GM23248 (cell line): ENCODE measurements at places on chromosomes 6 and 20. TPM values are rescaled to one million over a fixed set of nuclear protein-coding genes. Genes with fewer than 3 reads are reported as not detected.

- no peak for DNase-seq
- no peak overlapping the region for H3K4me3 ChIP-seq
- peaks cover 16% of the 10 kb centered on the region for H3K4me1 ChIP-seq
- H3K36me3 ChIP-seq: no peaks in the 10 kb centered on the region
- peaks cover 3% of the 10 kb centered on the region; the same call in 1 of the 2 replicates for H3K27me3 ChIP-seq
These were observed 41.4 kb upstream of the CDH22 start for GRCh38 chr20:46349742-46350056.

Gene FILIP1
- under 0.01 and 0.13 TPM in 2 replicates for total RNA-seq

Gene HCK
- not detected in 2 replicates for total RNA-seq

Gene ENPP3
- not detected in 2 replicates for total RNA-seq

Gene MUC21
- not detected in 2 replicates for total RNA-seq

- peaks cover 23% of the 10 kb centered on the region for H3K4me1 ChIP-seq
- no peak for DNase-seq
- no peak overlapping the region for H3K4me3 ChIP-seq
- no peaks in the 10 kb centered on the region for H3K27me3 ChIP-seq
These were observed 39.0 kb downstream of the BCKDHB start for GRCh38 chr6:80145509-80145908.

Gene LTA
- total RNA-seq: not detected in 2 replicates

DNA sequence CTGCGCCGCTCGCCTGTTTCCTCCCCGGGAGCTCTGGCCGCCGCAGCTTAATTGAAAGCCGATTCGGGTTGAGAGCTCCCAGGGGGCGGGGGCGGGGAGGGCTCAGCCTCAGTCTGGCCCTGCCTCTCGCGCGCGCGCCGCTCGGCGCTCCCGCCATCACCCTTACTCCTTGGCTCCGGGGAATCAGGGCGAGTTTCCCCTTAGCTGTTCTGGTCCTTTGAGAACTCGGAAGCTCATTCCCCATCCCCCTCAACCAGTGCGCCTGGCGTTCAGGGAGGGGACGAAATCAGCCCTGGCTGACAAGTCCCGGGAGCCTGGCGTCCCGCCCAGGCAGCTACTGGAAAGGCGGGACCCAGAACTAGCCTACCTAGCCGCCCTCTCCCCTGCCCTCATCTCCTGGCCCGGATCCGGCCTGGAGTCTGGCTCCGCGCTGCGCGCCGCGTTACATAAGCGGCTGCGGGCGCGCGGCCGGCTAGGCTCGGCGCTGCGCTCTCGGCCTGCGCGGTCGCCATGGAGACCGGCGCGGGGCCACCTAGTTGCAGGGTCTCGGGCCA is 2.8 kb downstream of the SLC12A5 start:
- H3K36me3 ChIP-seq: no peaks in the 10 kb centered on the region
- no peaks in the 10 kb centered on the region for H3K4me1 ChIP-seq
- H3K27ac ChIP-seq: no peak overlapping the region
- H3K4me3 ChIP-seq: peak overlapping the region; percentile 35; the same call in 1 of the 2 replicates
- peak; percentile 17 for DNase-seq

GRCh38 chr6:122696079-122696478 is 83.4 kb upstream of the FABP7 start:
- H3K36me3 ChIP-seq: no peaks in the 10 kb centered on the region
- H3K27ac ChIP-seq: peak overlapping the region; percentile 8; the same call in 1 of the 2 replicates

Gene SLC22A16
- not detected in 2 replicates for total RNA-seq

Gene UTRN
- 103 TPM in 2 replicates for total RNA-seq

DNA sequence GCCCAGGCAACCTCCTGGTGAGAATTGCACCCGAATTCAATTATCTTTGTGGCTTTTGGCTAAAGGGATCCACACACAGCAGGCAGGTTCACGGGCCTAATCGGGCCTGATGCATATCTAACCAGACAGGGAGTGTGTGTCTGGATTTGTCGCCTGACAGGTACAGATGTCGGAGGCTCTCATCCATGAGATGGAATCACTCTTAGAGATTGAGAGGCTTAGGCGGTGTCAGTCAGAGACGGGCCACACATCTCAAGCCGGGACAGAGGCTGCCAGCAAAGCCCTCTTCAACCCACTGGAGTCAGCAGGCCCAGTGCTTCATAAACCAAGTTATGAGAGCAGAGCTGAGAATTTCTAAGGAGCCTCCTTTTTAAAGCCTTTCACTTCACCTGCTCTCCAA is 247.0 kb downstream of the LRFN2 start:
- H3K27me3 ChIP-seq: no peaks in the 10 kb centered on the region; the same call in 1 of the 2 replicates
- no peaks in the 10 kb centered on the region for H3K36me3 ChIP-seq
- no peaks in the 10 kb centered on the region for H3K4me1 ChIP-seq
- no peak overlapping the region for H3K27ac ChIP-seq

Gene ERVFRD-1
- not detected in 2 replicates for total RNA-seq

DNA sequence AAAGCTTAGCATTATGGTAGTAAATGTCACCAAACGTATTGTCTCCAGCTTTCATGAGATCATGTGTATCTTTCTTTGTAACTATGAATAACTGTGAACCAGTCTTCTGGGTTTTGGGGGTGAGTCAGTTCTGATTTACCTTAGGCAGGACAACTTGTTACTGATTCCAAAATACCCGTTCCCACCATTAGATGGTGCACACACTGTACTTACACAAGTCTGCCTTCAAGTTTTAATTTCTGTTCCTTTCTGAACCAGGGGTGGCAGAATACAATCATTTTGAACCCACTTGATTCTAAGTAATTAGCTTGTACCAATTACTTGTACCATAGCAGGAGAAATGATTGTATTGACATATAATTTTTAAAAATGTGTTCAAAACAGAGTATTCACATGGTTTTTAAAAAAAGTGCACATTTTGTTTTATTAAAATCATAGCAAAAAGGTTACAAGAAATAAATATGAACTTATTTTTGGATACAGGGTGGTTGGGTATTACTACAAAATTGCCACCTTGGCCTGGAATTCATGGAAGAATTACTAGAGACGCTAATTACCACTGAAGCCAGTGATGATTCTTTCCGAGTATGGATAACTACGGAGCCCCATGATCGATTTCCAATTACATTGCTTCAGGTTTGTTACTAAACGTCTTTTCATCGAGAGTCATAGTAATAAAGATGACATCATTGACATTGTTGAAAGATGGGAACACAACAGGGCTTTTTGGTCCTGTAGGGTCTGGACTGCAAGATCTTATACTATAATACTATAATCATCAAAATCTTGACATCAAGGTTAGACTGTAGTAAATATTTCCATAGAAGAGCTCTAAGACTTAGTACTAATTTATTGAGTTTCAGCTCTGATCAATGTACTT is 75.2 kb upstream of the GLP1R start:
- DNase-seq: peak; percentile 72
- H3K4me1 ChIP-seq: no peaks in the 10 kb centered on the region
- H3K4me3 ChIP-seq: no peak overlapping the region

- no peaks in the 10 kb centered on the region for H3K27me3 ChIP-seq
- DNase-seq: peak; percentile 46
- H3K27ac ChIP-seq: no peak overlapping the region
- H3K36me3 ChIP-seq: no peaks in the 10 kb centered on the region
These were observed 376.6 kb downstream of the DHX35 start for GRCh38 chr20:39338469-39339376.

DNA sequence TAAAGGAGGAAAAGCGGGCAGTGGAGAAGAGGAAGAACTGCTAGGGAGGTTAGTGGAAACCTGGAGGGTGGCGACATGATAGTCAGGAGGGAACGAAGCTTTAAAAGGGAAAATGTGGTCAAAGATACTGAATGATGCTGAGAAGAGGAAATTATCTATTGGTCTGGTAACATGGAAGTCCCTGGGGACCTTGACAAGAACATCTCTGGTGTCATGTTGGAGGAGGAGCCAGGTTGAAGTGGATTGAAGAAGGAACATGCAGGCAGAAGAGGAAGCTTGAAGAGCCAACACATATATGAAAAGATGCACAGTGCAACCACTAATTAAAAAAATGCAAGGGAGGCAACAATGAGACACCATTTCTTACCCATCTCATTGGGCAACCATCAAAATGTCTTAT is 251.9 kb upstream of the RNF24 start:
- no peaks in the 10 kb centered on the region for H3K36me3 ChIP-seq
- no peak overlapping the region for H3K27ac ChIP-seq
- no peak overlapping the region for H3K4me3 ChIP-seq
- no peaks in the 10 kb centered on the region for H3K27me3 ChIP-seq
- no peaks in the 10 kb centered on the region for H3K4me1 ChIP-seq

DNA sequence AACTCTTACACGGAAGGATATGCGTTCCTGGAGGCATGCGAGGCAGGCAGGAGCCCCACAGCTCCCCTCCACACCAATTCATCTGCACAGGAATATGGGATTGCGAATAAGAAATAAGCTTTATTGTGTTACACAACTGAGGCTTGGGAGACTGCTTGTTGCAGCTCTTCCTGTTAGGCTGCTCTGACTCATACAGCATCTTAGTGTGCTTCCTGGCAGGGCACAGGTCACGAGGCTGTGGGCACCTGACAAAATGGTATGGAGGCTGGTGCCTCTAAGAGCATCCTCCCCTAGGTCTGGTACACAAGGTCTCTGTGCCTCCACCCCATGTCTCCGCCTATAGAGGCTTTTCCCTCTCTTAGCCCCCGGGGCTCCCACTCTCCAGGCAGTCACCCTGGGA is 6.8 kb downstream of the SLC22A3 start:
- no peaks in the 10 kb centered on the region for H3K4me1 ChIP-seq
- H3K4me3 ChIP-seq: no peak overlapping the region
- no peaks in the 10 kb centered on the region for H3K36me3 ChIP-seq
- H3K27me3 ChIP-seq: peaks cover 8% of the 10 kb centered on the region
- no peak overlapping the region for H3K27ac ChIP-seq

GRCh38 chr6:169993861-169994481 is 242.5 kb downstream of the ERMARD start:
- no peak overlapping the region for H3K27ac ChIP-seq
- 0 out of 2 replicates have a peak, but pooled peaks cover 6% of the 10 kb centered on the region for H3K27me3 ChIP-seq
- H3K4me3 ChIP-seq: no peak overlapping the region
- H3K4me1 ChIP-seq: no peaks in the 10 kb centered on the region

Gene SDCBP2
- total RNA-seq: 4.9 and 5.5 TPM in 2 replicates

- no peak for DNase-seq
- H3K36me3 ChIP-seq: no peaks in the 10 kb centered on the region
- H3K4me3 ChIP-seq: no peak overlapping the region
- no peaks in the 10 kb centered on the region for H3K27me3 ChIP-seq
- H3K27ac ChIP-seq: no peak overlapping the region
These were observed 66.7 kb downstream of the CD164 start for GRCh38 chr6:109315341-109316110.

- DNase-seq: no peak
- no peaks in the 10 kb centered on the region for H3K4me1 ChIP-seq
- no peak overlapping the region for H3K27ac ChIP-seq
- H3K27me3 ChIP-seq: no peaks in the 10 kb centered on the region
These were observed 14.7 kb upstream of the TRIM26 start for GRCh38 chr6:30227763-30228487.

DNA sequence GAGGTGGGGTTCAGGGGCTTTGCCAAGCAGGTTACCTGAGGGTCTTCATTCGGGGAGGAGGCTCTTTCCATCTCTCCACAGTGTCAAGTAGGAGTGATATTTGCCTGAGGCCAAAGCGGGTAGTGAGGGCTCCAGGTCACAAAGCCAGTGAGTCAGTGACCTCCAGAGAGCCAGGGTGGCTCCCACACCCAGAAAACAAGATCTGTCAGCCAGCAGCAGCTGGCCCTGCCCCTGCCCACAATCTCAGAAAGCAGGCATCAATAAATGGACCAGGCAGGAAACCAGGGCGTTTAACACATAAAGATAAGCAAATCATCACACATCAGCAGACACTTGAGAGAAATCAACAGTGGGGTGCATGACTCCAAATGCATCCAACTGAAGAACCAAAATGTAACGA is 250.8 kb downstream of the CDH26 start:
- no peak overlapping the region for H3K4me3 ChIP-seq
- H3K4me1 ChIP-seq: no peaks in the 10 kb centered on the region
- DNase-seq: no peak
- no peaks in the 10 kb centered on the region for H3K27me3 ChIP-seq
- H3K27ac ChIP-seq: no peak overlapping the region

Gene NKX2-2
- total RNA-seq: not detected in 2 replicates
